ENCODE measurements at places on chromosomes 11 and 22.

DNA sequence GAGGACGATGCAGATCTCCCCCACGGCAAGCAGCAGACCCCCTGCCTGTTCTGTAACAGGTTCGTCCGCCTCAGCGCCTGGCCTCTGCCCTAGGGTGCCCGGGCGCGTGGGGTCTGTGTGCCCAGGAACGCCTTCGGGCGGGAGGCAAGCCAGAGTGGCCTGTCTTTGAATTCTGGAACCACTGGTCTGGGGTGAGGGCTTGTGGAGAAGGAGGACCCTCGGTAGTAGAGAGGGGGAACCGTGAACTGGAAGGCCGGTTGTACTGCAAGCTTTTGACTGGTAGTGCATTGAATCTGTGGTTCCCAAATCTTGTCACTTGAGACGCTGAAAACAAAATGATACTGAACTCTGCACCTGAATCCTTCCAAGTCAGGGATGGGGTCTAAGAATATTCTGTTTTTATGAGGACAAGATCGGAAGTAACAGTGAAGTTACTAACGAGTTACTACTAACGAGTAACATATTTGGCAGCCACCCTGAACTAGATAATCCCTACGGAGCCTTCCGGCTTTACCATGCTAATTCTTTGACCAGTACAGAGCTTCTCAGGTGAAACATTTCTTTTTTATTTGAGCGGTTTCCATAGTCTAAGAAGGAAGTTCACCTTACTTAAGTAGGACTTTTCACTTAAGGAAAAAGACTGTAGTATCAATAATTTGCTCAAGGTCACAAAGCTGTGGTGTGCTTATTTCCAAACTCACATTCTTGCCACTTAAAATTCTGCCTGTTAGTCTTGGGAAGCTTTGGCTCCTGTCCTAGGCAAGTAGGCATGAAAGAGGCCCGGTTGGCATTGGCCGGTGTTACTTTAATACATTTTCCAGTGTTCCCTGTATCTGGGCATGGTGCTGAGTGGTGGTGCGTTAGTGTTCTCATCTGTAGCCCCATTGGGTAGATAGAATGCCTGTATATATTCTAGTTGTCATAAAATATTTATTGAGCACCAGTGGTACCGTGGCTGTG is 860 bp downstream of the PRMT3 start:
- peak; percentile 23 for DNase-seq

DNA sequence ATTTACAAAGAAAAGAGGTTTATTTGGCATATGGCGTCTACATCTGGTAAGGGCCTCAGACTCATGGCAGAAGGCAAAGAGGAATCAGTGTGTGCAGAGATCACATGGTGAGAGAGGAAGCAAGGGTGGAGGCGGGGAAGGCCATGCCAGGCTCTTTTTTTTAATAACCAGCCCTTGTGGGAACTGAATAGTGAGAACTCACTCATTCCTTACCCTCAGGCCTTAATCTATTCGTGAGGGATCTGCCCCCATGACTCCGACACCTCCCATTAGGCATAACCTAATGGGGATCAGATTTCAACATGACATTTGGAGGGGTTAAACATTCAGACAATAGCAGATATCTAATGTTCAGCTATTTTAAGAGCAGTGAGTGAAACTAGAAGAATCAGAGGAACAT is 55.7 kb downstream of the ATM start:
- DNase-seq: no peak

DNA sequence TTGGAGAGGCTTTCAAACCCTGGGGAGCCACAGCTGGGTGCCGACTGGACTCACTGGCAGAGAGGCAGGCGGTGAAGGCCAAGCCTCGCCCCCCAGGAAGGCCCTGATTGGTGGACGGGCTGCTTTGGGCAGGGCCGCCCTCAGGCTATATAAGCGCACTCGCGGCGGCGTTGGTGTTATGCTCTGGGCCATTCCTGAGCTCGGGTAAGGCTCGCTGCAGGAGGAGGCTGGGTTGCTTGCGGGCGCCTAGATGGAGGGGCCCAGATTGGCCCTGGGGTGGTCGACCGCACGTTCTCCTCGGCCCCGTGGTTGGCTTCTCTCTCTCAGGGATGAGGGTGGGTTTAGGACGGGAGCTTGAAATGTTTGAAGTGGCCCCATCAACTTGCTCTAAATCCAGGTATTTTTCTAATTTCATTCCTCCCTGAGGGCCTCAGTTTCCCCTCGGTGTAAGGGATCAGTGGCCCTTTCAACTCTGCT is at the start of gene SPDYC:
Gene SPDYC (plus strand): TSS at position 176 of the 477 bp plus-strand sequence. CDS start 1,125 bp downstream, outside the sequence.
- DNase-seq: no peak

DNA sequence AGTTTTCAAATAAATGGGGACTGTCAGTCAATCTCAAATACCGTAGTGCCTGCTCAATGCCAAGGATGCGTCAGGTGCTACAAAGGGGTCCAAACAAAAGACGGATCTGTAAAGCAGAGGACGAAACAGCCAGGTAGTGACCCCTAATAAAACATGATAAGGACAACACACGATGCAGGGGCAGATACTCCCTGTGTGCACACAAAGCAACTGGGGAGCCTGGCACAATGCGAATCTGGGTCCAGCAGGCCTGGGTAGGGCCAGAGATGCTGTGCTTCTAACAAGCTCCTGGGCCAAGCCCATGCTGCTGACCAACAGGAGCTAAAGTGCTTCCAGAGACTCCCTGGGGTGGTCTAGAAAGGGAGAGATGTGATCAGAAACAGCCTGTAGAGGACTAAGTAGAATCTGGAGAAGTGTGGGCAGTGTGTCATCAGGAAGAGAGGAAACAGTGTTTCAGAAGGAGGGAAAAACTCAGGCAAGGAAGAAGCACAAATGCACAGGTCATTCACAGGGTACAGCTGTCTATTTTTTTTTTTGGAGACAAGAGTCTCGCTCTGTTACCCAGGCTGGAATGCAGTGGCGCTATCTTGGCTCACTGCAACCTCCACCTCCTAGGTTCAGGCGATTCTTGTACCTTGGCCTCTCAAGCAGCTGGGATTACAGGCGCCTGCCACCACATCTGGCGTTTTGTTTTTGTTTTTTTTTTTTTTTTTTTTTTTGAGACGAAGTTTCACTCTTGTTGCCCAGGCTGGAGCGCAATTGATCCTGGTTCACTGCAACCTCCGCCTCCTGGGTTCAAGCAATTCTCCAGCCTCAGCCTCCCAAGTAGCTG is 74.5 kb downstream of the MICAL3 start:
- DNase-seq: no peak

DNA sequence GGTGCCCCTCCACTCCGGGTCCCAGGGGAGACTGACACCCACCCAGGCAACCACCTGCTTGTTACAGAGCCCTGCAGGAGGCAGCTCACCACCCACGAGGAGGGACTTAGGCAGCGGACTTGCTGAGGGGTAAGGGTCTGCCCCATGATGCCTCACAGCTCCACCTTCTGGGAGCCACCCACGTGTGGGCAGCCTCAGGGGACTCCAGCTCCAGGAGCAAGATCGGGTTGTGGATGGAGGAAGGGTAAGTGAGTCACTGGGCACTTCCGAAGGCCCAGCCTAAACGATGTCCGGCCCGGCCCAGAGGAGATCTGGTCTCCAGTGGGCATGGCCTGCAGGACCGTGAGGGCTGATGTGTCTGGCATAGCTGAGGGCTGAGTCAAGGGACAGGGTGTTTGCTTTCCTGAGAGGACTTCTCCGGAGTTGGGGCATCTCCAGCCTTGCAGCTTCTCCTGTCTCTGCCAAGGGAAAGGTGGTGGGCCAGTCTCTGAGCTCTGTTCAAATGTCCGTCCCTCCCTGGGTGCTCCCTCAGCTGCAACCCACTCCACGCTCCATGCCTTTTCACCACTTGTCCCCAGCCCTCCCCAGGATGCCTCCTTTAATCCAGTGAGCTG is 32.3 kb upstream of the P2RY2 start:
- DNase-seq: no peak

- no peak for DNase-seq
Observed at GRCh38 chr11:33735271-33736147, 714 bp downstream of the CD59 start.

Data from activated T-cell treated with anti-CD3 and anti-CD28 coated beads for 24 hours (primary cell).